K562 (cell line): ENCODE measurements at places on chromosomes 3 and 15. TPM values are rescaled to one million over a fixed set of nuclear protein-coding genes. Genes with fewer than 3 reads are reported as not detected.

- H3K27me3 ChIP-seq, result no peaks in the 10 kb centered on the region
- no peak overlapping the region for H3K27ac ChIP-seq
- H3K36me3 ChIP-seq, result no peaks in the 10 kb centered on the region
- no peak overlapping the region for H3K4me3 ChIP-seq
These were observed 4.1 kb upstream of the PSMA4 start for GRCh38 chr15:78536134-78536533.

DNA sequence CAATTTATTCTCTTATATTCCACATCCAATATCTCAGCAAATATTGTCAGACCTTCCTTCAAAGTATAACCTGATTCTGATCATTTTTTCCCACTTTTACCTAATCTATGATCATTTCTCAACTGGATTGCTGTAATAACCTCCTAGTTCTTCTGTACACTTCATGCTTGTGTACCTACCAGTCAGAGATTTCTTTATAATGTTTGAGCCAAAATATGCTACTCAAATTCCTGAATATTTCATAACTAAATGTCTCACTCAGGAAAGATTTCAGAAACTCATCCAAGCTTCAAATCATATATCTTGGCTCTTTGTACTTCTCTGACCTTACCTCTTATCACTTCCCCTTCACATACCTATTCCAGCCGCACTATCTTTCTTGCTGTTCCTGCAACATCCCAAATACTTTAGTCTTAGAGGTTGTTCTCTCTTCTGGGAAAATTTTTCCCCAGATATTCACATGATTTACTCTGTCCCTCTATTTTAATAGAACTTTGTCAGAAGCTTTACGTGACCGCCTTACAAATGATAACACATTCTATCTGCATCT, 20.0 kb downstream of the BCHE start:
- no peaks in the 10 kb centered on the region for H3K27me3 ChIP-seq
- no peaks in the 10 kb centered on the region for H3K4me1 ChIP-seq
- H3K36me3 ChIP-seq, result no peaks in the 10 kb centered on the region
- DNase-seq, result no peak

GRCh38 chr15:99249270-99249841, at the start of gene TTC23:
Gene TTC23 (minus strand): TSS chr15:99249581. CDS start chr15:99228712, 20,869 bp downstream.
- peak within 1 kb of the TSS; percentile 90; the same call in 2 of the 3 replicates for H3K27ac ChIP-seq
- peaks cover 4% of the 10 kb centered on the region; the same call in 1 of the 2 replicates for H3K4me1 ChIP-seq
- no peaks in the 10 kb centered on the region for H3K27me3 ChIP-seq
- H3K4me3 ChIP-seq, result peak within 1 kb of the TSS; percentile 71
- no peak for DNase-seq

DNA sequence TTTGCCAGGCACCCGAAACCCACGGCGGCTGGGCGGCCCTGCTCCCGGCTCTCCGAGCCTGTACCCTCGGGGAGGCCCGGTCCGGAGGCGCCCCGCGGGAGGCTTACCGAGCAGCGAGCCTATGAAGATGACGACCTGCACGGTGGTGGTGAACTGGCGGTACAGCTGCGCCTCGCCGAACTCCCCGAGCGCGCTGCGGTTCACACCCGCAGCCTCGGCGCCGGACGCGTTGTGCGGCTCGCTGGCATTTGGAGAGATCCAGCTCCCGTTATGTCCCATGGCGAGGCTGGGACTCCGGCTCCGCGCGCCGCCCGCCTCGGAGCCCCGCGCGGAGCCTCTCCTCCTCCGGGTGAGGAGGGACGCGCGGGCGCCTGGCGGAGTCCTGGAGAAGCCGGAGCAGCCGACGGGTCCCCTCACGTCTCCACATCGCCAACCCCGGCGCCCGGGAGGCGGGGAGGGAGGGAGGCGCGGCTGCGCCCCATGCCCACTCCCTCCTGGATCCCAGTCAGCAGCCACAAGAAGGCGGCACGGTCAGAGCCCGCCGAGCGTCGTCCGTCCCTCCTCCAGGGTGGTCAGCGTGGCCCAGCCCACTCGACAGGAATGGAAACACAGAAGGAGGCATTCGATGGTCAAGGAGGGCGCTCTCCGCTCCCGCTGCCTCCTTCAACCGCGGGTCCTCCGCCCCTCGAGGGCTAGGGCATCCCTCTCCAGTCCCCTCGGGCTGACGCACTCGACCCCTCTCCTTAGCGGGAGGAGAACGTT, at the start of gene GPR176:
GPR176 (minus strand) TSS at position 519 of the 762 bp plus-strand sequence; CDS start at position 279, 240 bp downstream.
- H3K4me1 ChIP-seq, result peaks cover 18% of the 10 kb centered on the region
- H3K27me3 ChIP-seq, result no peaks in the 10 kb centered on the region
- no peak for DNase-seq

DNA sequence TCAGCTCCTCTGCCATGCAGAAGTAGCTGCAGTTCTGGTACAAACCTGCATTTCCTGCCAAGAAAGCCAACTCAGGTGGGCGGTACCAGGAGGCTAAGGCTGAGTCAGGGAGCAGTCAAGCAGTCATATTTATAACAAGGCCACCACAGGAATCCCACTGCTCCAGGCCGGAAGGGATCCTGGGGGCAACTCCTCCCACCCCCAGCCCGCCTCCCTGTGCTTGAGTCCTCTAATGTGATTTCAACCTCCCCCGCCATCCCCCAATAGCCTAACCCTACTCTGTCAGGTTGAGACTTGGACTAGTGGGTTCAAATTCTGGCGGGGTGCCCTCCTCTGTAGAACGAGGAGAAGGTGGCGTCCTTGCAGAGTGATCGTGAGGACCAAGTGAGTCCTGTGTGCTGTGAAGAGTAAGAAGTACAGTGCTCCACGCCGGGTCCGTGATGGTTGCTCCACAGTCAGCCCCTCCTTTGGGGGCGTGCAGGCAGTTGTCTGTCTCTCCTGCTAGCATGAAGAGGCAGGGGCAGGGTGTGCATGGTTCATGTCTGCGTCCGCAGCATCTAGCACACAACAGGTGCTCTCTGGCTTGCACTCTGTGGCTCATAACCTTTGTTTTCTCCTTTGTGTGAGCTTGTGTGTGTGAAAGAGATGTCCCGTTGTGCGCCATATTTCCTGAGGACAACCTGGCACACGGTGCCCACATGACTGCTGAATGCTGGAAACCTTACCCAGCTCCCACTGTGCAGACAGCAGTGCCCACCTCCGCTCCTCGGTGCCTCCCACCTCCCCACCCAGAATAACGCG, 78.3 kb downstream of the SMAD6 start:
- H3K27me3 ChIP-seq, result no peaks in the 10 kb centered on the region
- H3K4me3 ChIP-seq, result no peak overlapping the region
- no peak for DNase-seq
- peaks cover 4% of the 10 kb centered on the region; the same call in 1 of the 3 replicates for H3K36me3 ChIP-seq
- peaks cover 10% of the 10 kb centered on the region; the same call in 1 of the 2 replicates for H3K4me1 ChIP-seq

DNA sequence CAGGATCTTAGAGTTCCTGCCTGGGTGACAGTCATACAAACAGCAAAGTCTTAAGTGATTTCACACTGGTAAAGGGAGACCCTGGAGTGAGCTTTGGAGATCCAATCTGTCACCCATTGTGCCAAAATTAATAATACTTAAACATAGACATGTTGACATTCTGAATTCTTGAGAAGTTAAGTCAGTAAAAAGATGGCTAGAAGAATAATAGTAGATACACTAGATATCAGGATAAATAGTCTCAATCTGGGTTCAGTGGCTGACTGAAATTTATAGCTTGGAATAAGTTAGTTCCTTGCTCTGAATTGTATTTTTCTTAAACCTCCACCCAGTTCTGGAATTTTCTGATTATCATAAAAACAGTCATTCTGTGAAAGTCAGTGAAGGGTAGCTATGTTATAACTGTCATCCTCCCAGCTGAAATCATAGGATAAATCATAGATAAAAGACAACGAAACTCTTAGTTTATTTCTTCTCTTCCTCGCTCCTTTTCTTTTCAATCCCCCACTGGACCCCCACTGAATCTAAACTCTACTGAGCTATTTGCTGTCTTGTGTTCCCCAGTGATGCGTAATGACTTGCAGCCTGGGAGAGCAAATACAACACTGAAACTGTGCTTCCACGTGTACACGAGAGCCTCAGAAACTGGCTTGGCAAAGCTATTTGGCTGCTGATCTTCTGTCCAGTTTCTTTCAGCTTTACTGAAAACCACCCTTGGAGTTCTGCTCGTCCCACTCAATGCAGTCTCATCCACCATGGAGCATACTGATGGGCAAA, 175.4 kb upstream of the TP63 start:
- no peaks in the 10 kb centered on the region for H3K4me1 ChIP-seq
- H3K36me3 ChIP-seq, result no peaks in the 10 kb centered on the region
- no peak overlapping the region for H3K4me3 ChIP-seq

DNA sequence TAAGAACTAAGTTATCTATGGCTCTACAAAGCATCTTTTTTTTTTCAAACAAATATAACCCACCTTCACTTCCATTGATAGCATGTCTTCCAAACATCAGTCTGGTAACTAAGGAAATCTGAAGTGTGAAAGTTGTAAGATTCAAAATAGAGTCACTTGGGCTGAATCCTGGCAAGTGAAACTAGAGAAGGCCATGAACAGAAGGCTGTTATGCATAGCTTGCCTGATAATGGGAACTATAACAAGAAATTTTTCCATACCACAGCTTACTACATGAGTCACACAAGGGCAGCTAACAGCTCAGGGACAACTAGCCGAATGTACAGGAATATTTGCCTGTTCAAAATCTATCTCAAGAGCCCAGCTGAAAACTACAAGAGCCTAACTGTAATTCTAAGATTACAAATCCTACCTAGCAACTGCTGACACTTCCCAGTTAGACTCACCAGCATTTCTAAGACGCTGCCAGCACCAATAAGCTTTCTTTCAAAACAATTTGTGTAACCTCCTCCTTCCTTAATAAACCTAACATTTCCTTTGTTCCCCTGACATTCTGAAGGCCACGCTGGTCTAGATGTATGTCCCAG, 1066.5 kb downstream of the PLOD2 start:
- no peaks in the 10 kb centered on the region for H3K36me3 ChIP-seq
- no peak overlapping the region for H3K27ac ChIP-seq
- H3K4me1 ChIP-seq, result no peaks in the 10 kb centered on the region
- DNase-seq, result no peak
- no peaks in the 10 kb centered on the region for H3K27me3 ChIP-seq

DNA sequence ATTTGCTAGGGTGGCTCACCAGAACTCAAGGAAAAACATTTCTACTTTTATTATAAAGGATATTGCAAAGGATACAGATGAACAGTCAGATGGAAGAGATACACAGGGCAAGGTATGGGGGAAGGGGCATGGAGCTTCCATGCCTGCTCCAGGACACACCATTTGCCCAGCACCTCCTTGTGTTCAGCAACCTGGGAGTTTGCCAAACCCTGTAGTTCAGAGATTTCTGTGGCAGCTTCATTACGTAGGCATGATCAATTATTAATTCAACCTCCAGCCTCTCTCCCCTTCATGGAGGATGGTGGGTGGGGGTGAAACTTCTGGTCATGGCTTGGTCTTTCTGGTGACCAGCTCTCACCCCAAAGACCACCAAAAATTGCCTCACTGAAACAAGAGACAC, 353.9 kb upstream of the THBS1 start:
- H3K27me3 ChIP-seq, result no peaks in the 10 kb centered on the region; the same call in 1 of the 2 replicates
- no peak overlapping the region for H3K4me3 ChIP-seq
- H3K36me3 ChIP-seq, result no peaks in the 10 kb centered on the region
- H3K27ac ChIP-seq, result no peak overlapping the region
- no peak for DNase-seq
- H3K4me1 ChIP-seq, result no peaks in the 10 kb centered on the region

GRCh38 chr3:183583331-183584245, 28.1 kb upstream of the KLHL6 start:
- H3K4me1 ChIP-seq, result peaks cover 28% of the 10 kb centered on the region
- no peaks in the 10 kb centered on the region for H3K36me3 ChIP-seq
- DNase-seq, result no peak
- peaks cover 15% of the 10 kb centered on the region for H3K27me3 ChIP-seq

DNA sequence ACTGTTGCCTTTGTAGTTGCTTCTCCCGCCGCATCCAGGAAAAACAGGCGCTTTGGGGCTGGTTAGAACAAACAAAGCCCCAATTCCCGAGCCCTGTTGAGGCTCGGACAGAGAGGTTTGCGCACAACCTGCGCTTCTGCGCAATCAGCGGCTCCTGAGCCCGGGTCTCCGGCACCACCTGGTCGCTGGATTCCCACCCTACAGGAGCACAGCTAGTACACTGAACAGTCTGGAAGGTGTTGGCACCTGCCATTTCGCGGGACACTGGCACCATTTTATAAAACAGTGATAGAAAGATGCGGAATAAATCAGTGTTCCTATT, 13.8 kb downstream of the ZIC4 start:
- H3K27ac ChIP-seq, result no peak overlapping the region
- H3K4me1 ChIP-seq, result peaks cover 25% of the 10 kb centered on the region
- no peak for DNase-seq
- peaks cover 7% of the 10 kb centered on the region; the same call in 2 of the 3 replicates for H3K27me3 ChIP-seq

DNA sequence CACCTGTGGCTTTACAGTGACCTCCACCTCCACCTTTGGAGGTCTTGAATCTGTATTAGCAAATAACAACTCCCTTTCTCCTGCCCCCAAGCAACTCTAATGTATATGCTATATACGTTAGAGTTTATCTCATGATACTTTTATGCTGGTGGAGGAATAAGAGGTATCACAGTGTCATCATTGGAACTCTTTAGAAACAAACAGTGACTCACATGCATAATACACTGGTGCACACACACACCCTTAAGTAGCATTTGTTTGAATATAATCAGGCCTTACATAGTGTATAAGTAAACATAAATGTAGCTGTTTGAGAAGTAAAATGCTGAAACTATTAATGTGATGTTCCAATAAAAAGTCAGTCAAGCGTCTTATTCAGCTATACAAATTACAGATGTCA, 280.2 kb upstream of the C2CD4B start:
- H3K27me3 ChIP-seq, result peaks cover 31% of the 10 kb centered on the region
- H3K4me1 ChIP-seq, result no peaks in the 10 kb centered on the region; the same call in 1 of the 2 replicates
- no peak overlapping the region for H3K4me3 ChIP-seq
- DNase-seq, result no peak

GRCh38 chr15:69190504-69190903, 30.1 kb downstream of the GLCE start:
- H3K4me1 ChIP-seq, result no peaks in the 10 kb centered on the region; the same call in 2 of the 3 replicates
- no peaks in the 10 kb centered on the region for H3K27me3 ChIP-seq
- no peaks in the 10 kb centered on the region for H3K36me3 ChIP-seq
- no peak overlapping the region for H3K4me3 ChIP-seq
- DNase-seq, result no peak

- H3K27me3 ChIP-seq, result no peaks in the 10 kb centered on the region
- H3K36me3 ChIP-seq, result peaks cover 4% of the 10 kb centered on the region; the same call in 1 of the 3 replicates
- H3K27ac ChIP-seq, result no peak overlapping the region
These were observed 16.0 kb downstream of the TNK2 start for GRCh38 chr3:195892105-195893043.

EPHA3 gene
- total RNA-seq, result not detected in 2 replicates

C3orf70 gene
- total RNA-seq, result 0.04 TPM in 1 of 2 replicates, not detected in the other

STARD9 gene
- total RNA-seq, result 3.9 and 6.0 TPM in 2 replicates

SPESP1 gene
- not detected in 2 replicates for total RNA-seq

DMXL2 gene
- 27.2 and 30.7 TPM in 2 replicates for total RNA-seq
